ENCODE measurements at places on chromosomes 1 and 21.

DNA sequence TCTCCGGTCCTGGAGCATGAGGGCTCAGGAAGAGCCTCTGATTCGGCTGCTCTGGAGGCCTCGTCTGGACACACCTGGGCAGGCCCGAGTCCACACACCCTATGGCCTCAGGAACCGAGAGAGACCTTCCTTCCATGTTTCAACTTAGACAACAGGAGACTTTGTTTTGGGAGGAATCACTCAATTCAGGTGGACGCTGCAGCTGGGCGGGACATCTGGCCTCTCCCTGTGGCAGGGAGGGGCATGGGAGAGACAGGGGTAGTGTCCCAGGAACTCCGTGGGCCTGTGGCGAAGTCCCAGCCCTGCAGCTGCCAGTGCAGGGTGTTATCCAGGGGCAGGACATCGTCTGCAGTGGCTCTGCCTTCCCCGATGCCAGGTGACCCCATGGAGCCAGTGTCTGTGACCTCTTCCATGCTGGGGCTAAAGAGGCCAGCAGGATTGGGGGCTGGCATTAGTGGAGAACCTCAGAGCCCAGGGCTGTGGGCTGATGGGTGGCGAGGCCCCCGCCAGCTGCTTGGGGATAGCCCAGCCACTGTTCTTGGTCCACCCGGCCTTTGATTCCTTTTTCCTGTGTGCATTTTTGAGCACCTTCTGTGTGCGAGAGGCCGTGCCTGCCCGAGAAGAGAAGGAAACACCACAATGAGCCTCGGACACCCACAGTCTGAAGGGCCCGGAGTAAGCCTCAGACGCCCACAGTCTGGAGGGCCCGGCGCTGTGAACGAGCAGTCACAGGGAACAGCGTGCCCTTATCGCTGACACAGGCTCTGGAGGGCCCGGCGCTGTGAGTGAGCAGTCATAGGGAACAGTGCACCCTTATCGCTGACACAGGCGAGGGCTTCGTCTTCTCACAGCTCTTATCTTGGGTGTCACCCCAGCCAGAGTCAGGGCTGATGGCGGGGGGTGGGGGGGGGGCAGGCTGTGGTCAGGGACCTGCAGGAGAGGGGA lies 6.2 kb downstream of the COL18A1 start:
- no peak for DNase-seq

DNA sequence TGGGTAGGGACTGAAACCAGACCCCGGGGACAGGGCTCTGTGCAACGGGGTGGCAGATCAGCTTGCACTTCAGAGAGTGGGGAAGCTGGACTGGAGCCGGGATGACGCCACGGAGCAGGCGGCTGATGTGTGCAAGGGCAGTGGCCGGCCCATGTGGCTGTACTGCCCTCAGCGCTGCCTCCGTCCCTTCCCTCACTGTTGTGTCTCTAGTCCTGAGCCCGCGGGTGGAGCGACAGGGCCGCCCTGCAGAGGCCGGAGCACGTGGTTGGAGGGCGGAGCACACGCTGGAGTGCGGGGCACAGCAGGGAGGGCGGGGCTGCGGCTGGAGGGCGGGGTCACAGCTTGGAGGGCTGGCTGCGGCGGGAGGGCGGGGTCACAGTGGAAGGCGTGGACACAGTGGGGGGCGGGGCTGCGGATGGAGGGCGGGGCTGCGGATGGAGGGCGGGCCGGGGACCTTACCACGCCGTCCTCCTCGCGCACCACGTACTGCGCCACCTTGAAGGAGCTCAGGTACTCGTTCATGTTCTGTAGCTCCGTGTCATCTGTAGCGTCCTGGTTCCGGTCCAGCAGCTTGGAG lies 52.4 kb downstream of the CHD5 start:
- peak; percentile 58 for DNase-seq

DNA sequence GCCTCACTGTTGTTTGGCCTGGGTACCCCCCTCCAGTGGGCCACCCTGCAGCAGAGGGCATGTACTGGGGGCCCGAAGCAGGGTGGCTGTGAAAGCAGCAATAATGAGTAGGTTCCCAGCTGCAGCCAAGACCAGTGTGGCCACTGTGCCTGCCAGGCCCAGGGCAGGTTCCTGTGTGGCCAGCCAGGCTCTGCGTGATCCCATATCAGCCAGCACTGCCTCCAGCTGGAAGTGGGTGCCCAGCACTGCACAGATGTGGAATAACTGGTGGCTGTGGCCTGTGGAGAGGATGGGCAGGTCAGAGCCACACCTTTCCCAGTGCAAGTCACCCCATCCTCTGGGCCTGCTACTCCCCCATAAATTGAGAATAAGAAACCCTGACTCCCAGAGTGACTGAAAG lies 2.1 kb downstream of the BGLAP start:
- no peak for DNase-seq

GRCh38 chr1:225517221-225517620 lies 89.4 kb upstream of the LBR start:
- no peak for DNase-seq

All from iris pigment epithelial cell (primary cell).